ENCODE measurements at places on chromosomes 5 and 9.

DNA sequence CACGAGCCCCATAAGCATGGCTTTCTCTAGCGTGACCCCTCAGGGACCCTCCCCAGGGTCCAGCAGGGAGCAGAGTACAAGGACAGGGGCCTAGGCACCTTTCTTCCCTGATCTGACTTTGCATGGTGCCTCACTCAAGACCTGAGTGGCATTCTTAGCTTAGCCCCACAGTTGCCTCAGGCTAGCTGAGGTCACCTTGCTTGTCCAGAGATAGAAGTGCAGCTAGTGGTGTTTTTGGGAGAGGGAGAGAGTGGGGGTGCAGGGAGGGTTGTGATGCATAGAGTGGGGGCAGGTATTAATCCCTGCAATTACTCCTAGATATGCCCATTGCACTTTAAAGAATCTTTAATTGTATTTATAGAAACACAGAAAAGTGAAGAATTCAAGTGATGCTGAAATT is 8.4 kb upstream of the TRIO start:
- no peak for DNase-seq

GRCh38 chr9:20980832-20981455 is 50.5 kb downstream of the HACD4 start:
- no peak for DNase-seq

- DNase-seq: no peak
Observed at GRCh38 chr9:81827616-81828296, 100.5 kb upstream of the SPATA31D4 start.

GRCh38 chr5:83654427-83654994 is 66.1 kb downstream of the HAPLN1 start:
- no peak for DNase-seq

GRCh38 chr5:116575326-116576052 is 866 bp upstream of the SEMA6A start:
- no peak for DNase-seq

DNA sequence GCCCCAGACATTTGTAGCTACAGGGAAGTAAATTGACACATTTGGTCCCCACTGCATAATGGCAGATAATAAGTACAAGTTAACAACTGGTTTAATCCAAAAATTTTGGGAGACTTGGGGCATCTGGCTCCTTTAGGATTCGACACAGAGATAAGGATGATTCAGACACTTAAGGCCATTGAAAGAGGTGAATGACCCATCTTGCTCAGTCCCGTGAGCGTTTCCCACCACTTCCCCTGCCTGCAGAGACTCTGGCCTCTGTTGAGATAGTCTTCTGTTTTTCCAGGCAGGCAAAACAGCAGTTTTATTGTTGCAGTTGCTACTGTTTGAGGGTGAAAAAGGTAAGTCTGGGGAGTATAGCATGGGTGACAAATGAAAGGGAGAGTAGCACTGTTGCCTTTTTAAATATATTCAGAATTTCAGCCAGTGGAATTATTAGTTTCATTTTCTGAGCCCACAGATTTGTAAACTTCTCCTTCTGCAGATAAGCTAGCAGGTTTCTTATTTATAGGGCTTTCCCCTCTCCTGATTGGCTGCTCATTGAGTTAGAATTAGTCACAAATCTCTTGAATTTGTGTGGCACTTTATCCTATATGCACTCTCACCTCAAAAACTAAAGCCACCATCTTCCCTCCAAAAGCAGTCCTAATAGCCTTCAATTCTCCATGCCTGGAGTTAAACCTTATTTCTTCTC is 19.3 kb downstream of the ACO1 start:
- DNase-seq: no peak

- no peak for DNase-seq
Observed at GRCh38 chr5:95102687-95103086, 182.2 kb downstream of the MCTP1 start.

DNA sequence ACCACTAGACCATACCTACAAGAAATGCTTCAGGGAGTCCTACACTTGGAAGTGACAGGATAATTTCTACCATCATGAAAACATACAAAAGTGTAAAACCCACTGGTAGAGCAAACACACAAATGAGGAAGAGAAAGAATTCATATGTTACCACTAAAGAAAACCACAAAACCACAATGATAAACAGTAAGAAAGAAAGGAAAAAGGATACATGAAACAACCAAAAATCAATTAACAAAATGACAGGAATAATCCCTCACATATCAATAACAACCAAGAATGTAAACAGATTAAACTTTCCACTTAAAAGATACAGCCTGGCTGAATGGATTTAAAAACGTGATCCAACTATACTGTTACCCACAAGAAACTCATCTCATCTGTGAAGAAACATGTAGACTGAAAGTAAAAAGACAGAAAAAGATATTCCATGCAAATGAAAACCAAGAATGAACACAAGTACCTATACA is 83.4 kb downstream of the LPAR1 start:
- no peak for DNase-seq

DNA sequence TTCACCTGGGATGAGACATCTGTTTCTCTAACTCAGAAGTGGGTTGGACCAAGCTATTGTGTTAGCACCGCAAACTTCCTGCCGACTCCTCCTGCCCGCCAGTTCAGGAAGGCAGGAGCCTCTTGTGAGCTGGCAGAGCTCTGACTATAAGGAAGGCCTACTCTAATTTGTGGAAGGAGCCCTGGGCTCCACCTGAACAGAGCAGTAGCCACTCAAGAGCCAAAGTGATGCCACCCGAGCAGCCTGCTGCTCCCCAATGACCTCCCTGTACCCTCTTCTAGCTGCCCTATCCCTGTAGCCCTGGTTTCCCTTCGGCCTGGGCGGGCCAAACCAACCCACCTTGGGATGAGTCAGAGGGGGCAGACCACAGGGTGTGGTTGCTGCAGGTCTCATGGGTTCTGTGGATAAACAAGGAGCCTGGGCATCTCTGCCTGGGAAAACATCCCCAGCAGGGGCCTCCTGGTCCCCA is 81.6 kb downstream of the PSD2 start:
- DNase-seq: no peak

DNA sequence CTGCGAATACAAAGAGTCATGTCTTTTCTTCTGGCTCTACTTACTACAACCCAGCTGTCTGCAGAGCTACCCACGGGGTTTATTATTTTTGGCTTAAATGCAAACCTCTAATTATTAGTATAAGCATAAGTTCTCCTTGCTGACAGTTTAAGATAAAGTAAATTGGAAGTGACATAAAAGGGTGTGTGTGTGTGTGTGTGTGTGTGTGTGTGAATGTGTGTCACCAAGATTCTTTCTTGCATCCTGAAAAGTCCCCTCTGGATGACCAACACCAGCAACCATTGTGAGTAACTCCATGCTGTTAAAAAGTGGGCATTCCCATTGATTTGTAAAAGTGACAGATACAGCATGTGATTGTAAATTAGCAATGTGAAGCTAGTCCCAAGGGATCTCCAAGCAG is 803.8 kb upstream of the ZNF608 start:
- DNase-seq: no peak

GRCh38 chr9:11163843-11164242 is 551.0 kb upstream of the PTPRD start:
- no peak for DNase-seq

DNA sequence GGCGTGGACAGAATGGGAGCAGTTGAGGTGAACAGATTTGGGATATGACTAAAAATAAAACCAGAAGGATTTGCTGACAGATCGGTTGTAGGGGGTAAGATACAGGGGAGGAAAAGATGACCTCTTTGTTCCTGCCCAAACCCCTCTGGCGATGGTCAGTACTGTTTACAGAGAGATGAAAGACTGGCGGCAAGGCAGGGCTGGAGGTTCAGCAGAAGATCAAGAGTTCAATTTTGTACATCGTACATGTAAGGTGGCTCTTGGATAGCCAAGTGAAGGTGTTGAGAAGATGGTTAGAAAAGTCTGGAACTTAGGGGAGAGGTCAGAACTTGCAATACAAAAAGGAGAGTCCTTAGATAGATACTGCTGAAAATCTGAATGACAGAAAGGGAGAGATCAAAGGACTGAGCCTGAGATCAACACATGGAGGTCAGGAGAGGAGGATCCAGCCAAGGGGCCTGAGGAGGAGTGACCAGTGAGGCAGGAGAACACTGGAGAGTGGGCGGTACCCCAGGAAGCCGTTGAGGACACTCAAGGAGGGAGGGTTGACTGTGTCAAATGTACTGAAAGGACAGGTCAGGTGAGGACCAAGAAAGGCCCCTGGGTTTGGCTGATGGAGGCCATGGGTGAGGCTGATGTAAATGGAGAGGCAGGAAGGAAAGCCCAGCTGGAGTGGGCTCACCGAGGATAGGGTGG is 7.1 kb downstream of the IL4 start:
- DNase-seq: no peak

- DNase-seq: no peak
Observed at GRCh38 chr5:37846786-37847310, 7.0 kb upstream of the GDNF start.

DNA sequence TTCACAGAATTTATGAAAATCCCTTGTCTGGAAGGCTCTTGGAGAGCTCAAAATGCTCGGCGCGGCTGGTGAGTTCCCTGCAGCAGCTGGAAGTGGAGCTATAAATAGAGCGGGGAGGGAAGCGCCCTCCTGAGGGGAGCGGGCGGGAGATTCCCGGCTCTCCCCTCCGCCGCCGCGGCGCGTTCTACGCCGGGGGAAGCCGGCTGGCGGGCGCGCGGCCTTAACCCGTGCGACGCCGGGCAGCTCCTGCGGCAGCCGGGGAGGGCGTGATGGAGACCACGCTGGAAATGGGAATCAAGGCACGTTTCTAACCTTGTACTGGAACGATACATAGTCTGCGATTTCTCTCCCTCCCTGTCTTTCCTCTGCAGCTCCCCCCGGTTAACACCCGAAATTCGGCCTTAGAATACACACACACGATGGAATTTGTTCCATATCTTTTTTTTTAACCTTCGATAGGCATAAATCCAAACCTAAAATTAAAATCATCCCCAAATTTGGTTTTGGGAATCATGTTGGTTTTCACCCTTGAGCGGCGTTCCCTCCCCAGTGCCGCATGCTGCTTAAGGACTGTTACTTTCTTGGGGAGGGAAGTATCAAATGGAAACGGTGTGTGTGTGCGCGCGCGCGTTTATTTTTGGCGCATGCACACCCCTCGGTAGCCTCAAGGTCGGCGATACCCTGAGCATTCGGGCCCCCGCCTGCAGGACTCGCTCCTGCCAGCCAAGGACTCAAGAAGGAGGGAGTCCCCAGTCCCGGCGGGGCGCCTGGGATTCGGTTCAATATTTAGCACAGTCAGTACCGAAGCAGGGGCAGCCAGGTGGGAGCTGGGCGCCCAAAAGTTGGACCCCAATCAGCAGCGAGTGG is 306.3 kb upstream of the KCNN2 start:
- DNase-seq: no peak

DNA sequence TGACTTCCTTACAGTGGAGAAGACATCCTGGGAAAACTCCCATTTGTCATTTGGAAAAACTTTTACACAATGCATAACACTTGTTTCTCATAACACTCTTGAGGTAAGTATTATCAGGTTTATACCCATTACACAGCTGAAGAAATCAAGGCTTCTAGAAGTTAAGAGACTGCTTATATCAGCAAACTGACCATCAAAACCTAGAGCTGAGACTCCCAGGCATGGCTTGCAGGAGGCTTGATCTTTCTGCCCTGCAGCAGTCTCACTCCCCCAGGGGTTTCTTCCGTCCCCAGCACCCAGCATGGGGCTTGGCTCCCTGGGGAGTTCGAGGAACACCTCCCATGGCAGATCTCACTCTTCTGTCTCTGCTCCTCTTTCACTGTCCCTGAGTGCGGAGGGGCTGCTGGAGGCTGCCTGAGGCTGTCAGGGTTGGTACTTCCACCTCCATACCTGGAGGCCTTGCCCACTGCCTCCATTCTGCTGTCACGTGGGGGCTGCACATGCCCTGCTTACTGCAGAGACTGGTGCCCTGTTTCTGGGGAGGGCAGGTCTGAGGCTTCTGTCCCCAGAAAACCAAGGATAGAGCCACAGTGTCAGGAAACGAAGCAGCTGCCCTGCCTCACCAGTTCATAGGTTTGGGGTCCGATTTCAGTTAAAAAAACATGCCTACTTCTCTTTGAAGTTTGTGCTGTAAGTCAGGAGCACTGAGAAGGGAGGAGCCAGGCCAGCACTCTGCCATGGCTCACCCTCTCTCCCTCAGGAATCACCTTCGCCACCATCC is 202.5 kb downstream of the PAX5 start:
- DNase-seq: no peak

GRCh38 chr5:132262882-132263547 is 5.5 kb downstream of the PDLIM4 start:
- DNase-seq: no peak

DNA sequence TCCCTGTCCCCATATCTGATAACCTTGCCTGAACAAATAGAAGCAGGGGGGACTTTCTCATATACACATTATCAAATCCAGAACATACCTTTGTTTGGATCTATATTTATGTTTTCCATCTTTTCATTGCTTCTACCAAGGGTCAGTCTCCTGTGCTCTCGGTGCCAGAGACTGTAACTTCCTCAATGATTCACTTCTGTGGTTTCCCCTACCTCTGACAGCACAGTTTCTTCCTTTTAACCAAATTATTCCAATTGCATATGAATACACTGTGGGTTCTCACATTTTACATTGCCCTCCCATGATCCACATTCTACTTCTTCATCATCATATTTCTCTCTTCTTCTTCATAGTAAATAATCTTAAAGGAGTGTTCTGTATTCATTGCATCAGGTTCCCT is 32.2 kb downstream of the NMUR2 start:
- no peak for DNase-seq

GRCh38 chr5:179060116-179061008 is at the start of gene ZNF354C:
ZNF354C (plus strand) TSS chr5:179060373; CDS start chr5:179062069, 1,696 bp downstream.
- peak; percentile 58 for DNase-seq

DNA sequence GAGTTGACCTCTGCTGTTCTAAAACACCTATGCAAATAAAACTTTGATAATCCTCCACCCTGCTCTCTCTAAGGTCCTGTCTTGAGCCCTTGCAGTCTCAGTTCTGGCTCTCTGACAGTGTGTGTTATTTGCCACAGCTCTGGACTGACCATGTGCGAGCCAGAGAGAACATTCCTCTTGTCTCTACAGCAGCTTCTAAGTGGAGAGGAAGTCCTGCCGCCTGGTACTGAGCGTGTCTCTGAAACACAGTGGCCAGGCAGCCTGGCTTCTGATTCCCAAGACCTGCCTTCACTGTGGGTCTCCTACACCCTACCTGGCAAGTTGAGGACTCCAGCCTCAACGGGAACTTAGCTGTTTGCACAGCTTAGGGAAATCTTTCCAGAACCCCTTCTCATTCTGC is 61.6 kb downstream of the ENTREP1 start:
- DNase-seq: no peak

- no peak for DNase-seq
Observed at GRCh38 chr9:89388084-89388867, 70.0 kb downstream of the SECISBP2 start.

GRCh38 chr9:79000230-79001002 is 571.3 kb upstream of the TLE4 start:
- DNase-seq: no peak

- DNase-seq: no peak
Observed at GRCh38 chr5:65903581-65903980, 22.8 kb upstream of the ERBIN start.

All from stimulated activated CD8-positive, alpha-beta memory T cell treated with anti-CD3 and anti-CD28 coated beads, Interleukin-4, amount 100 ng/mL, for 1 hour (primary cell).